ENCODE measurements at places on chromosomes 16 and 17.
A peak's percentile ranks its signal among the peaks of the same experiment; 100 is the strongest.

GRCh38 chr16:15708096-15708495 is 58.1 kb downstream of the NDE1 start:
- DNase-seq = no peak

DNA sequence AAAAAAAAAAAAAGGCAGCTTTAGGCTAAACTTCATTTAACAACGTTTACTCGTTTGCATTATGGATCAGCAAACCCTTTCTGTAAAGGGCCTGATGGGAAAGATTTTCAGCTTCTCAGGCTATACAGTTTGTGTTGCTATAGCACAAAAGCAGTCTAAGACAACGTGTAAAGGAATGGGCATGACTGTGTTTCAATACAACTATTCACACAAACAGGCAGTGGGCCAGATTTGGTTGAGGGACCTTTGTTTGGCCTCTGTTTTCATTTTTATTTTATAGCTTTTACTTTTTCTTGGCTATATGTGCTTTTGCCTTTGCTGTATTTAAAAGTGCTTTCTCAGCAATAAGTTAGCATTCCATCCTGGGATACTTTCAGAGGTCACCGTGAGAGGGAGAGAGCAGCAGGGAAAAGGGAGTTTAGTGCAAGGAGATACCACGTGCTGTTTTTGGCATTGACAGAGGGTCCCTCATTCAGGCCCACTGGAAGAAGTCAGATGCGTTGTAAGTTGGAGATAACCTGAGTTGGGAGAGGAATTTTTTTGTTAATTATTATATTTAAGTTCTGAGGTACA is 335.6 kb downstream of the UTP18 start:
- DNase-seq = no peak

GRCh38 chr16:72894293-72895151 is 153.4 kb downstream of the ZFHX3 start:
- no peak for DNase-seq

DNA sequence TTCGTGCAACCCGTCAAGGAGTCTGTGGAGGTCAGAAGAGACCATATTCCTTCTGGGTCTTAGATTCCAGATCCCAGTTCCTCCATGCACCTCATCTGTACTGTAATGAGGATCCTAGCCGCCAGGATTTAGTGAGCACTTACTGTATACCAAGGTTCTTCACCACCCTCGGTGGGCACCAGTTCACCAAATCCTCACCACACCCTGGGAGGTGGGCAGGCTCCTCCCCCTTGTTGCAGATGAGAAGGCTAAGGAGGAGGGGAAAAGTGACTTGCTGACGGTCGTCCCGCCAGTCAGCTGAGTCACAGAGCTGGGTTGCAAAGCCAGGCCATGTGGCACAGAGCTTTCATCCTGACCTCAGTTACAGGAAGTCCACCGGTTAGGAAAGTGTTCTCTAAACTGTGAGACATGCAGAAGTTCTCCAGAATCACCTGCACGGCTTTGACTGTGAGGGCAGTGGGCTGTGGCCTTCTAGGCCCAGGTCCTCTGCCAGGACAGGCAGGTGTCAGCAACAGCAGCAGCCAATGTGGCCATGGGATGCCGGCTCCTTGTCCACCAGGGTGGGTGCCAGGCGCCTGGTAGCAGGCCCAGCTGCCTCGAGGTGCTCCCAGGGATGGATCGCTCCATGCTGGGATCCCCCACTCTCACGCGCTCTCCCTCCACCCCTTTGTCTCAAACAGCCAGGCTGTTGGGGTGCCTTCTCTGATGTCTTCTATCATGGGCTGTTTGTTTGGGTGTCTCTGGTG is 240.3 kb upstream of the GSE1 start:
- DNase-seq = no peak

- no peak for DNase-seq
Measured at GRCh38 chr16:53112015-53112414, 57.2 kb downstream of the CHD9 start.

DNA sequence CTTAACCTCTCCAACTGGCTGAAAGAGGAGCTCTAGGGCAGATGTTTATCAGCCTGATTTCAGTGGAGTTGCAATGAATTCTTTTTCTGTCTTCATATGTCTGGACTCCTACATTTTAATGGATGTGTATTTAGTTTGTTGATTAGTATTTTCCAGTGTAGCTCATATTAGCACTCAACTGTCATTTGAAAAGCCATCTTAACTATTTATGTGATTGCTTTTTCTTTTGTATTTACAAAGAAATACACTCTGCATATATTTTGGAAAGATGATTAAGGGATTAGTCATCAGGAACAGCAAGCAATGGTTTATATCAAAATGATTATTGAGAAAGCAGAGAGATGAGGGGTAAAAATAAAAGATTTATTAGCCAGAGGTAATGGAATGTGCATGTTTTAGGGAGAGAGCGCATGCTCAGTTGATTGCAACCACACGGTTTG is 71.1 kb downstream of the WWOX start:
- DNase-seq = no peak

- no peak for DNase-seq
Measured at GRCh38 chr17:19546289-19547065, 12.8 kb downstream of the SLC47A1 start.

GRCh38 chr16:30601966-30602365 is 8.2 kb downstream of the ZNF689 start:
- no peak for DNase-seq

- no peak for DNase-seq
Measured at GRCh38 chr16:85639529-85640253, 26.6 kb downstream of the GSE1 start.

DNA sequence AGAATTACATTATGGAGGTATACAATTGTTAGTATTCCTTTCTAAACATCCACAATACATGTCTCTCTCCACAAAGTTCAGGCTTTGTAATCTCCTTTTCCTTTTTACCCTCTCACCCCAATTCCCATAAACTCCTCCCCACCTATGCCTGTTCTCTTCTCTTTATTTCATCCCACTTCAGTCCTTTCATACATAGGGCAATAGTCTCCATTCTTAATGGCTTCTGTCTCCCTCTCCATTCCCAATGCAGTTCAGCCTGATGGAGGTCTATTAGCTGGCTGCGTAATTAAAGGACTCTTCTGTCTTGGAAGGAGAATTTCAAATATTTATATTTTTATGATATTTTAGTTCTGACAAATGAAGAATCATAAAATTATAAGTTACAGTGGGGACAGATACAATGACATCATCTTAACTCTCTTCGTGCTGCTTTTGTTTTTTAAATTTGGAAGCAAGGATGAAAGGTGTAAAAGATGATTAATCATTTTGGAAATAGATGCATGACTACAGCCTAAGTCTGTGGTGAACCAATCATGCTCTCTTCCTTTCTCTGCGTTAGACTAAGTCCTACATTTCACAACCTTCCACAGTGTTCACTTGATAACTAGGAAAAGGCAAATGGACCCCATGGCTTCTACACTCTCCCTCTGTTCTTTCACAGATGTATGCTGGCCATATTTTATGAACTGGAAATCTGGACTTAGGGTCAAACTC is 11.2 kb upstream of the FAM20A start:
- DNase-seq = no peak

GRCh38 chr16:67537270-67537635 is 8.6 kb downstream of the RIPOR1 start:
- DNase-seq = peak; percentile 41

DNA sequence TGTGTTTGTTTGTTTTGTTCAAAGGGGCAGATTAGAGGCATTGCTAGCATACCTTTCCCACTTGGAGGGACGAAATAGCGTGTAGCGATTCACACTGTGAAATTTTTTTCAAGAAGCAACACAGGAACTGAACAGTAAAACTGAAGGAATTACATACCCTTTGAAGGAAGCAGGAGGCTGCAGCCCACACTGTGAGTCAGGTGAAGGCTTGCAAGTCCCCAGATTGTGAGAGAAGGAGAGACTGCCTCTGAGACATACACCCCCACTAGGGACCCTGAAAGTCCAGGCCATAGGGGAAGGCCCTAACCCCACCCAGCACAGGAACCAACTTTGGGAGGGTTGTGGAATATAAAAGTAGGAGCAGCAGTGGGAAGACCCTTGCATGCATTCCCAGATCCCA is 69.6 kb upstream of the HS3ST3A1 start:
- no peak for DNase-seq

GRCh38 chr16:15650019-15650697 is at the start of gene NDE1:
NDE1 (plus strand) TSS chr16:15650245; CDS start chr16:15664779, 14,534 bp downstream.
- DNase-seq = peak; percentile 86

All from T-helper 2 cell (primary cell).